ENCODE measurements at places on chromosomes 3 and 15.

- no peak for DNase-seq
These were observed 105.1 kb downstream of the MECOM start for GRCh38 chr3:169558371-169558770.

DNA sequence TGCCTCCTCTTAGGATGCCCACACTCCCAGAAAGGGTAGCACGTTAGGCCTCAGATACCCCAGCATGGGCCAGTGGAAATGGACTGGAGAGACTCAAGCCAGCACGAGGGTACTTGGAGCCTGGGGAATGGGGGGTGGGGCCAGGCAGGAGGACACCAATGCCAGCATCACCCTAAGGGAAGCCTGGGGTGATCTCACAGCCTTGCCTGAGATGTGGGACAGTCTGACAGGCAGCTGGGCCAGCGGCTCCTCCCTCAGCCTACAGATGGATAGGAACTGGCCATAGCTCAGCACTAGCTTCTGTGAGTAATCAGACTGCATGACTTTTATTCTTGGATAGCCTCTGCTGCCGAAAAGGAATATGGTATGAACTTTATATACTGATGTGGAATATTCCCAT lies 59.6 kb upstream of the MRPS22 start:
- no peak for DNase-seq

- DNase-seq, result no peak
These were observed 37.0 kb downstream of the ABHD2 start for GRCh38 chr15:89125088-89125826.

GRCh38 chr3:108552267-108553159 lies 36.7 kb downstream of the CIP2A start:
- peak; percentile 47 for DNase-seq

- peak; percentile 78 for DNase-seq
These were observed 107.9 kb downstream of the FMN1 start for GRCh38 chr15:33086500-33087121.

DNA sequence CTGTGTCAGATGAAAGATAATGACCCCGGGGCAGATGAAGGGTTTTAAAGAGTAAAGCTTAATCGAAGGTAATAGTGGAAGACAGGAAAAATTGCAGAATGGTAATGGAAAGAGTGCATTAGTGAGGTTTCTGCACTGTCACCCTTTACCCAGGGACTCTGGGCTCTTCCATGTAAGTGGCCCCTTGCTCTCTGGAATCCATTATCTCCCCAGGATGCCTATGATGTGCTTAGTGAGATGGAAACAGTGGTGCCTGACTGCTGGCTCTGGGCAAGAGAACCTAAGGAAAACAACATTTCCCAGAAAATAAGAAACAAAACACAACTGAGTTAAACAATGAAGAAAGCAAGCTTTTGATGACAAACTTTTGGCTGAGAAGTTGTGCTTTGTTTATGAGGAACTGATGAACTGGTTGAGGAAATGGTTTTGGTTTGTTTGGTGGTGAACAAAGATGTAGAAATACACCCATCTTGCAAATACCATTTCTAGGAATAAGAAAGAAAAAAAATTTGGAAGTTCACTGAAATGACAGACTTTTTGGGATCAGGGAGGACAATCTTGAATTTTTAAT lies 119.9 kb upstream of the RASGRP1 start:
- no peak for DNase-seq

DNA sequence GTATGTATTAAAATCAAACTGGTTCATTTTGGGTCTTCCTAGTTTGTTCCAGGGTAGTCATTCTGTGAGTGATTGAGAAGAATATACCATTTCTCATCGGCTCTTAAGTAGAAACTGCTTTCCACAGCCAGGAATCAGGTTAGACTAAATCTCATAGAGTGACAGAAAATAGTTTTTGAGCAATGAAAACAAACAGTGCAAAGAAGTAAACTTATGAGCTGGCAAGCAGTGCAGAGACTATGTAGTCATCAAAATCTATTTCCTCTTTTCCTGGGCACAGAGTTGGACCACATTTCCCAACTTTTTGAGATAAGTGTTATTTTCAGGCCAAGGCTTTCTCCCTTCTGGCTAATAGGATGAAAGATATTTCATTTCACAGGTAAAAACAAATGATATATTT lies 66.5 kb downstream of the UBE3A start:
- no peak for DNase-seq

GRCh38 chr15:42528970-42529369 lies 19.6 kb downstream of the LRRC57 start:
- no peak for DNase-seq

All from MM.1S (cell line).